NCI-H1694 treated with DMSO at 0.1 percent for 48 hours (cell line): ENCODE measurements at places on chromosomes 12 and 14.

GRCh38 chr14:103716899-103717411, 1.3 kb downstream of the ZFYVE21 start:
- no peak for DNase-seq

DNA sequence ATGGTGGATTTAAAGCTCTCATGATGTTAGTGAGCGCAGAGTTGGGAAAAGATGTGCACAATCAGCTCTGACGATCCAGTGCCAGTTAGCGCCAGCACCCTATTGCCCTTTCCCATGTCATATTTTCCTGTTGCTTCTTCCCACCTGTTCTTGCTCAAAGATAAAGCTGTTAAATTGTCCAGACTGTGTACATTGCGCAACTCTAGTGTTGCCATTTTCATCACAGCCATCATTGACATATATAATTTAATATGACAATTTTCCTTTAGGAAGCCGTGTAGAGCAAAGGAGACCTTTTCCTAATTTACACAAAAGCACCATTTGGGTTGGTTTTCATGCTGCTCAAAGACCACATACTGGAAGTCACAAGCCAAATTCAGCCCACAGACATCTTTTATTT, 5.7 kb upstream of the C12orf42 start:
- no peak for DNase-seq

GRCh38 chr12:121568971-121569751, 11.7 kb downstream of the KDM2B start:
- DNase-seq: no peak

- no peak for DNase-seq
Measured at GRCh38 chr12:49505672-49506071, 33.2 kb upstream of the KCNH3 start.

- no peak for DNase-seq
Measured at GRCh38 chr14:58464652-58465051, 37.1 kb downstream of the KIAA0586 start.

DNA sequence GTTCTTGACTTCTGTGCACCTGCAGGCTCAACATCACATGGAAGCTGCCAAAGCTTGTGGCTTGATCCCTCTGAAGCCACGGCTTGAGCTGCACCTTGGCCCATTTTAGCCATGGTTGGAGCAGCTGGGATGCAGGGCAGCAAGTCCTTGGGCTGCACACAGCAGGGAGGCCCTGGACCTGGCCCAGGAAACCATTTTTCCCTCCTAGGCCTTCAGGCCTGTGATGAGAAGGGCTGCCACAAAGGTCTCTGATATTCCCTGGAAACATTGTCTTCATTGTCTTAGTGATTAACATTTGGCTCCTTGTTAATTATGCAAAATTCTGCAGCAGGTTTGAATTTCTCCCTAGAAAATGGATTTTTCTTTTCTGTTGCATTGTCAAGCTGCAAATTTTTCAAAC, 394.1 kb upstream of the FAR2 start:
- DNase-seq: no peak

DNA sequence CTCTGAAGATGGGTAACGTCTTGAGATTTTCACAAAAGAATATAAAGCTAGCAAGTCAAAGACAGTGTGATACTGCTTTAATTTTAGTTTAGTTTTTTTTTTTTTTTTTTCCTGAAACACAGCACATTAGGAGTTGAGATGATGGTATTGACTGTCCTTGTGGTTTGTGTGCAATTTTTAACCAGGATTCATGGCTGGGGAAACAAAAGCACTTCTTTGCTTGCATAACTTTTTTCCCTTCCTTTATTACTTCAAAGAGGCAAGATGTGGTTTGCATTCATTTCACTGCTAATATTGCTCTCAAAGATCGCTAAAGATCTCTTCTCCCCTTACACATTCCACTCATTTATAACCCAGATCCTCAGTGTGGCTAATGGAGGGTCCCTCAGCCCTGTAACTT, 157.1 kb upstream of the PZP start:
- no peak for DNase-seq

- DNase-seq: no peak
Measured at GRCh38 chr14:93045211-93045674, 70.5 kb downstream of the ITPK1 start.
